NCI-H146 (cell line): ENCODE measurements at places on chromosomes 5 and 9.

GRCh38 chr9:73153793-73154227 lies 2.1 kb downstream of the ANXA1 start:
- no peak for DNase-seq

GRCh38 chr5:36253575-36253974 lies 11.8 kb upstream of the NADK2 start:
- DNase-seq: no peak

DNA sequence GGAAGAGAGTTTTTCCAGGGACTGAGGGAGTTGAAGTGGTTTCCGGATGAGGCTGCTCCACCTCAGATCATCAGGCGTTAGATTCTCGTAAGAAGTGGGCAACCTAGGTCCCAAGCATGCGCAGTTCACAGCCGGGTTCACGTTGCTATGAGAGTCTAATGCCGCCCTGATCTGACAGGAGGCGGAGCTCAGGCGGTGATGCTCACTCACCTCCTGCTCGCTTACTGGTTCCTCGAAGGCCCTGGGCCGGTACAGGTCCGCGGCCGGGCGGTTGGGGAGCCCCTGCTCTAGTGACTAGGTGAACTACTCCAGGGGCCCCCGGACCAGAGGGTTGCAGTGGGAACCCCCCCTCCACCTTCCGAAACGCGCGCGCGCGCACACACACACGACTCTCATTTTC lies 997 bp upstream of the RNF130 start:
- no peak for DNase-seq

GRCh38 chr5:1010641-1011046 lies 2.0 kb downstream of the NKD2 start:
- DNase-seq: peak; percentile 56

DNA sequence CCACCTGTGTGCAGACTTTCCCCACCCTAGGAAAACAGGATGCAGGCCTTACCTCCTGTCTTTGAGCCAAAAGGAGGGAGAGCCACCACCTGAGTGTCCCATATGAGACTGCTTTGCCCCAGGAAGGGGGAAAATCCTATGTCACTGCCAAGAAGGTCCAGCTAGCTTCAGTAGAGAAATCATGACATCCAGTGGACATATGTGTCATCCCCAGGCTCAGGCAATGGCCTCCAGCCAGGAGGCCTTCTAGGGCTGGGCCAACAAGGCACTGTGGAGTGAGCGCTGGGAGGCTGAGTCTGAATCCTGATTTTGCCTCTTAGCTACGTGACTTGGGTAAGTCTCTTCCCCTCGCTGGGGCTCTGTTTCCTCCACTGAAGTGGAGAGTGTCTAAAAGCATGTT lies 60.2 kb downstream of the SMIM23 start:
- no peak for DNase-seq

DNA sequence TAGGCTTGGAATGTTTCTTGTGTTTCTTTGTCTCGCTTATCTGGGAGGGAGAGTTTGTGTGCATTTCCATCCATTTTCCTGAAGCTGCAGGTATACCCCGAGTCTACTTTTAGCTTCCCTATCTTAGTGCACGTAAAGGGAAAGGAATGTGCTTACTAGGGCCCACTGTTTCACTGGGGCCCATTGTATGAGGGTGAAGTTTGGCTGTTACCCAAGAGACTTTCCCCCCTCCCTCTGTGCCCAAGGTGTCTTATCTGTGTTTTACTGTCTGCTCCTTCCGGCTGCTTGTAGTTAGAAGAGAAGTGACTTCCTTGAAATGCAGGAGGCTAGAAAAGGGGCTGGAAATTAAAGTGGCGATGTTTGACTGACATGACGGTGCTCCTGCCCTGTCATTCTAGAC lies 12.1 kb upstream of the BTNL3 start:
- DNase-seq: no peak

DNA sequence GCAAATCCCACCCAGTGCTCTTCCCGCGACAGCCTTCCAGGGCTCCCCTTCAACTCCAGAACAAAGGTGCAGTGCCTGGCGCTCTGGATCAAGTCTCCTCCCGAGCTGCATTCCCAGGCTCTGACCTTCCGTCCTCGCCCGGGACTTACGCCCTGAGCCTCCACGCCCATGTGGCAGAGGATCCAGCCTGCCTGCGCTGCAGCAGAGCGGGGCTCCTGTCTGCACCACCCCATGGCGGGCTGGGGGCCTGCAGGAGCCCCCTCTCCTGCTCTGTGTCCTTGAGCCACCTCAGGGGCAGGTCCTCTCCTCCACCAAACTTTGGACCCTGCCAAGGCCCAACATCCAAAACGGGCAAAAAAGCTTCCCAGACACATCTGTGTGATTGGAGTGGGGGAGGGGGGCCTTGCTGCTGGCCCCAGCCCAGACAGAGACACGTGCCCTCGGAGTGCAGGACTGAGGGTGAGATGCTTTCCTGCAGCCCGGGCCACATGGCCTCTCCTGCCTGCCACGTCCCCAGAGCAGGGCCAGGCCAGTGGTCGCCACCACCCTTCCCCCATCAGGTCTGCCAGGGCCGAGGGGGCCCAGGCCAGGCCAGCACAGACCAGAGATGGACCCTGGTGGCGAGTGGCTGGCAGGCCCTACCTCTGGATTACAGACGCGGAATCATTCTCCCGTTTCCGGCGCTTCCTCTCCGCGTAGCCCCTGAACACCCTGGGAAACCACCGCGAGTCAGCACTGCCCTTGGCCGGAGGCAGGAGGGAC lies 4.4 kb downstream of the NSMF start:
- DNase-seq: no peak
